ENCODE measurements at places on chromosomes 16 and 17. TPM values are rescaled to one million over a fixed set of nuclear protein-coding genes. Genes with fewer than 3 reads are reported as not detected.

Gene CARD14
- not detected for total RNA-seq

DNA sequence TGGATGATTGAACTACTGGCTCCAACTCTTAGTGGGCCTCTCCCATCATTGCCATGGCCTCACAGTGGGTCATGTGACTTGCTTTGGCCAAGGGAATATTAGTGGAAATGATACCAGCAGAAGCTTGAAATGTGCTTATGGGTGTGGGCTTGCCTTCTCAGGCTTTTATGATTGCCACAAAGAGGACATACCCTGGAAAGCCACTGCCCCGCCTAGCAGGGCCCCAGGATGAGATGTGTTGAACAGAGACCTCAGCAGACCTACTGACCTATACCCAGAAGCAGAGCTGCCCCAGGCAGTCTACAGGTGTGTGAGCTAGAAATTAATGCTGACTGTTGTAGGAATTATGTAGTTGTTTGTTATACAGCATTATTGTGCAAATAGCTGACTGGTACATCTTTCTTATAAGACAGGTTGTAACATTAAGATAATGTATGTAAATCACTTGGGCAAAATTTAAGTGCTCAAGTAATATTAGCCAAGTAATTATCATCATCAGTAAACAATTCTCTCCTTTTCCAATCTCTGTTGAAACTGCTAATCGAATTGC lies 67.8 kb upstream of the CDH5 start:
- no peak for DNase-seq

Gene SCARF1
- total RNA-seq = 2.6 TPM

DNA sequence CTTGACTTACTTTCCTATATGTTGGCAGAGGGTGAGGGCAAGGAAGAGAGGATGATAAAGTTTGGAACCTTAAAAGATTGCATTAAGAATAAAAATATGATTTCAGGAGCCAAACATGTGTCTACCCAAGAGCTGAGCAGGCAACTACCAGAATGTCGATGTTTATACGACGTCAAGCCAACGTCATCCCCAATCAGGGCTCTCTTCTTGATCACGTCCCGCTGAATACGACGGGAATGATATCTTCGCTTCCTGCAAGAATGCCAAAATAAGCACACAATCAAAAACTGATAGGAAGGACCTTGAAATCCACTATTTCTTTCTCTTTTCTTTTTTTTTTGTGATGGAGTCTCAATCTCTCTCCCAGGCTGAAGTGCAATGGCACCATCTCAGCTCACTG lies 20.1 kb upstream of the ITGAE start:
- DNase-seq = no peak

DNA sequence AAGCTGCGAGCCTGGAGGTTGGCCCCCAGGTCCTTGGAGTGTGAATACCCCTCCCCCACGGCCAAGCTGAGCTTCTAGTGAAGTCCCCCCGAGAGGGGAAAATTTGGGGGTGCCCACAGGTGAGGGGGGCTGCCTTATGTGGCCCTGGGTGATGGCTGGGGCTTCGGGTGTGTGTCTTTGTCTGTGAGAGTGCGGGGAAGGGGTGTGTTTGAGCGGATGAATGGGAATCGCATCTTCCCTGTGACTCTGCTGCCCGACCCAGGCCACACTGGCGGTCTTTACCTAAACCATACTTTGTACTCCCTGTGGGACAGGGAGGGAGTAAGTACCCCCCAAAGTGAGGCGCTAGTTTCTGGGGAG lies 1.3 kb downstream of the SBK1 start:
- no peak for DNase-seq

- DNase-seq = no peak
These were observed 58.3 kb downstream of the NOS2 start for GRCh38 chr17:27741971-27742575.

DNA sequence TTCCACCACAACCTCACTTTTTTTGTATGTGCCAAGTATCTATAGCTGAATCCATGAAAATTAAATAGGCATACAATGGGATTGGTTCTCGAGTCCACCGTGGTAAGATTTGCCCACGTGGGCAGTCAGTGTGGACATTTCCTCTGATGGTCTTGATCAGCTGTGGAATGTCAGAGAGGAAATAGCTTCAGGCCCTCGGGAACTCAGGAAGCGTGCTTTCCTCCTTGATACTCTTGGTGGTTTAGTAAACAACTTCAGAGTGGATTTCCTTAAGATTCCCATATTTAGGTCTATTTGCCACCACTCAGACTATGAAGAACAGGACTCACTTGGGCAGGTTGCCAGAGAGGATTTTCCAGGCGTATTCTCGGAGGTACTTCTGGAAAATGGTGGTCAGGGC lies 152.5 kb downstream of the VPS53 start:
- DNase-seq = no peak

Gene PLEKHG4
- total RNA-seq = 37.0 TPM

GRCh38 chr16:56357241-56357764 lies 68.0 kb downstream of the AMFR start:
- no peak for DNase-seq

- DNase-seq = no peak
These were observed 207.6 kb downstream of the FTO start for GRCh38 chr16:53911513-53911912.

DNA sequence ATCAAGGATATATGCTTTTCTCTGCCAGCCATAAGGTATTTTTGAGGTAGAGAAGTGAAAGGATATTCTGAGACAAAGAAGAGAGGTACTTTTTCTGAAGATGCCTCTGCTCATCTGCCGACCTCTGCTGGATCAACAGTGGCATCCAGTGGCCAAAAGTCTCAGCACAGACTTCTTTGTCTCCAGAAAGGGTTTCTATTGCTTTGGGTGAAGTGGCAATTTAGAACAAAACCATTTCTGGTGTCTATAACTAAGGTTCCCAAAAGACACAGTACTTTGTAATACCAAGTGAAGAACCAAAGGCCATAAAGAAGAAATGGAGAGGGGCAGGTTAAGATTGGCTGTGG lies 155.2 kb upstream of the C17orf78 start:
- DNase-seq = no peak

Gene STAC2
- 0.14 TPM for total RNA-seq

- DNase-seq = no peak
These were observed 120.6 kb upstream of the KCNJ16 start for GRCh38 chr17:69954241-69954925.

GRCh38 chr17:39632153-39632941 lies 4.6 kb upstream of the STARD3 start:
- no peak for DNase-seq

GRCh38 chr17:81702934-81703746 lies at the start of gene MRPL12:
TSS of gene MRPL12 (plus strand) at chr17:81703367. CDS start at chr17:81703502, 135 bp downstream.
- DNase-seq = peak; percentile 92

GRCh38 chr17:27669850-27670249 lies 38.9 kb downstream of the LGALS9 start:
- DNase-seq = no peak

Gene OTOP2
- not detected for total RNA-seq

Gene CDC42EP4
- 0.98 TPM for total RNA-seq

GRCh38 chr17:9844153-9844552 lies 18.4 kb downstream of the GLP2R start:
- DNase-seq = no peak

DNA sequence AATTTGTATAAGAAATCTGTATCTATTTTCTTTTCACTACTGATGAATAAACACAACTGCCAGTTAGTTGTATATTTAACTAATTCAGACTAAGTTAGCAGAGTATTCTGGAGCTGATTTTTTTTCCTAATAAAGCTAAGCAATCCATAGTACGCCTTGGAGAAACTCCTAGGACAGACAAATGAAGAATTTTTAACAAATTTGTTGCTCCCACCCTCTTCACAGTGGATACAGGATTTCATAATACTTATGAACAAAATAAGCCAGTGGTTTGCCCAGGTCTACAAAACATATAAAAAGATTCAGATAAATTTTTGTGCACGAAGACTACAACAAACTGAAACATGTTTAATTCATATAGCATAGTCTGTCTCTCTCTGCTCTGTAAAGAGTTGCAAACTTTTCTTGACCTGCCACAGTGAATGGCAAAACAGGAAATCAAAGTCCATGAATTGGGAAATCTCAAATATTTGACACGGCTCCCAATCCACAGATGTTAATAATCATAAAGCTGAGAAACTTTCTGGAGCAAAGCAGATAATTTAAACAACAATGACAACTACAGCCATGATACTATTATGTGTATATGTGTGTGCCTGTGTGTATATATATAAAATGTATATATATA lies 594 bp upstream of the ABCA6 start:
- no peak for DNase-seq

Gene TLCD3B
- 2.0 TPM for total RNA-seq

Gene ST6GALNAC2
- total RNA-seq = not detected

GRCh38 chr16:8182761-8183160 lies 407.6 kb downstream of the TMEM114 start:
- no peak for DNase-seq

DNA sequence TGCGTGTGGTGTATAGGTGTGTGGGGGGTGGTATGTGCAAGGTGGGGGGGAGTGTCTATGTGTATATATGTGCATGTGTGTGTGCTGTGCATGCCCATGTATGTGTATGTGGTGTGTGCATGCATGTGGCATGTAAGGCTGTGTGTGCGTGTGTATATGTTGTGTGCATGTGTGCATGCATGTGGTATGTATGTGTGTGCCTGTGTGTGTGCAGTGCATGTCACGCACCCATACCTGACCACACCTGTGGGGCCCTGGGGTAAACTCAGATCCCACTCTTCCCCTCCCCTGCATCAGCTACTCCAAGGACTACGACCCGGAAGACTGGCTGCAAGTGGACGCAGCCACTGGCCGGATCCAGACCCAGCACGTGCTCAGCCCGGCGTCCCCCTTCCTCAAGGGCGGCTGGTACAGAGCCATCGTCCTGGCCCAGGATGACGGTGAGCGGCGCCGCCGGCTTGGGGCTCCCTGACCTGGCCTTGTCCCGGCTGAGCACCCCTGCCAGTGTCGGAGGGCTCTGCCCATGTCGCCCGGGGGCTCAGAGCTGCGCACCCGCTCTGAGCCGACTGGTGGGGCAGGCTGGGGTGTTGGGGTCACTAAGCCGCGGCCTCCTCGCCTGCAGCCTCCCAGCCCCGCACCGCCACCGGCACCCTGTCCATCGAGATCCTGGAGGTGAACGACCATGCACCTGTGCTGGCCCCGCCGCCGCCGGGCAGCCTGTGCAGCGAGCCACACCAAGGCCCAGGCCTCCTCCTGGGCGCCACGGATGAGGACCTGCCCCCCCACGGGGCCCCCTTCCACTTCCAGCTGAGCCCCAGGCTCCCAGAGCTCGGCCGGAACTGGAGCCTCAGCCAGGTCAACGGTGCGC lies 9.1 kb downstream of the SLC22A31 start:
- peak; percentile 3 for DNase-seq

- peak; percentile 74 for DNase-seq
These were observed 893 bp downstream of the POLR3E start for GRCh38 chr16:22297871-22298733.

- DNase-seq = no peak
These were observed 290.4 kb downstream of the HS3ST3A1 start for GRCh38 chr17:13311306-13311705.

- no peak for DNase-seq
These were observed 4.1 kb upstream of the CLDN9 start for GRCh38 chr16:3008690-3009037.

GRCh38 chr16:82439678-82440293 lies 187.0 kb upstream of the CDH13 start:
- no peak for DNase-seq

- DNase-seq = no peak
These were observed 14.6 kb downstream of the IL32 start for GRCh38 chr16:3080024-3080423.

Gene MYH3
- total RNA-seq = 3.4 TPM

DNA sequence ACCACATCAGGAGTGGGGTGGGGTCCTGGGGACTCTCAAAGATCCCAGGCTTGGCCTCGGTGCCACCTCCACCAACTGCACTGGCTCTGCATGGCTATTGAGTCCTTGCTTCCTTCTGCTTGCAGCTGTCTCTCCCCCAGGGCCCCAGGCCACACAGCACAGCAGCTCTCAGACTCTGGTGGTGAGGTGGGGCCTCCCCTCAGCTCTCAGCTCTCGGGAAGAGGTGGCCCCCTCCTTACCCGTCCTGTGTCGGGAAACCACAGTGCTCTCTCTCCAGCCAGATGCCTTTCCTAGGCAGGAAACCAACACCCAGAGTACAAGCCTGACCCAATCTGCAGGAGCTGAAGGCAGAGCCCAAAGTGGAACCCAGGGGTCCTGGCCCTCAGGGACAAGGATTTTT lies 18.5 kb downstream of the SRCIN1 start:
- no peak for DNase-seq

Gene GFAP
- not detected for total RNA-seq

Gene TSPAN10
- 0.26 TPM for total RNA-seq

Gene LRRC46
- 0.46 TPM for total RNA-seq

DNA sequence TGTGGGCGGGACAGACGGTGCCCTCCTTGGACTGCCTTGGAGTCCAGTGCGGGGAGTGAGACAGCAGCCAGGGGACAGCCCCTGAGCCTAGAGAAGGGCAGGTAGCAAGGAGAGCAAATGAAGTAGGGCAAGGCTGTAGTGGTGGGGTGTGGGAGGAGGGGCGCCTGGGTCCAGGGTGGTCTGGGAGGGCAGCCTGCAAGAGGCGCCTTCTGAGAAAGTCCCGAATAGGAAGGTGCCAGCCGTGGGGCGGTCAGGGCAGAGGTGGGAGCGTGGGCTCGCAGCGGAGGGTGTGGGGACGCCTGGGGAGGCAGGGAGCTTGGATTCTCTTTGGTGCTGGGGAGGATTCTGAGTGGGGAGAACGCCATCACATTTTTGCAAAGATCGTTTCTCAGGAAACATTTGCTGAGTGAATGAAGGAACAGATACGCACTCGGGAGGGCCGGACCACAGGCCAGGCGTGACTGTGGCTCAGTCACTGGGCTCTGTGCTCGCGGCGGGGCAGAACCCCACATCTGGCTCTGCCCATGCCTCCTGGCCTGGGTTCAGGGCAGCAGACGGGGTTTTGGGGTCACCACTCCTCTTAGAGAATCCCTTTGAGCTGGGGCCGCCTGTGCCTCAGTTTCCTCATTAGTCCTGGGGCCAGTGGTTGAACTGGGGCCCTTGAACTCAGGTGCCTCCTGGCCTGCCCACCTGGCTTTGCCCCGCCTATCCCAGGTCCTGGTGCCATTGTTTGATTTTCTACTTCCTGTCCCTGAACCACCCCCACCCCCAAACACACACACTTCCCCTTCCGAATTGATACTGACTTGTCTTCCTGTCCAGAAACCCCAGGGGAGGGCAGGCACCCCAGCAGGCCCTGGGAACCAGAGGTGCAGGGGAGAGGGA lies 4.2 kb downstream of the SNN start:
- no peak for DNase-seq

Gene ABCC12
- not detected for total RNA-seq

GRCh38 chr17:77076124-77076830 lies 64.5 kb upstream of the SEC14L1 start:
- no peak for DNase-seq

DNA sequence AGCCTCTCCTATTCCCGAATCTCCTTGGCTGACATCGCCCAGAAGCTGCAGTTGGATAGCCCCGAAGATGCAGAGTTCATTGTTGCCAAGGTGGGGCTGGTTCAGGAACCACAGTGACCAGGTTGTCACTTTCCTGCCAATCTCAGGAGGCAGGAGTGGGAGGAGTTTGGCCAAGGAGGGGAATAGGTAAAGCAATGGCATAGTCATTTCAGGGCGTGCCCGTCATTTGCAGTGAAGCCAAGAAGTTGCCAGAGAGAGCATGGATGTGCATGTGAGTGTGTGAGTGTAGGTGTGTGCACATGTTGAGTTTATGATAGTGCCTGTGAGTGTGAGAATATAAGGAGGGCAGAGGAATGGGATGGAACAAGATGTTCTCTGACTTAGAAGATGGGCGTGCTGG lies 14.8 kb downstream of the PSMD3 start:
- no peak for DNase-seq
